ENCODE measurements at places on chromosomes 2 and 18.

- DNase-seq, result no peak
Measured at GRCh38 chr2:79009388-79009787, 16.1 kb upstream of the REG3G start.

DNA sequence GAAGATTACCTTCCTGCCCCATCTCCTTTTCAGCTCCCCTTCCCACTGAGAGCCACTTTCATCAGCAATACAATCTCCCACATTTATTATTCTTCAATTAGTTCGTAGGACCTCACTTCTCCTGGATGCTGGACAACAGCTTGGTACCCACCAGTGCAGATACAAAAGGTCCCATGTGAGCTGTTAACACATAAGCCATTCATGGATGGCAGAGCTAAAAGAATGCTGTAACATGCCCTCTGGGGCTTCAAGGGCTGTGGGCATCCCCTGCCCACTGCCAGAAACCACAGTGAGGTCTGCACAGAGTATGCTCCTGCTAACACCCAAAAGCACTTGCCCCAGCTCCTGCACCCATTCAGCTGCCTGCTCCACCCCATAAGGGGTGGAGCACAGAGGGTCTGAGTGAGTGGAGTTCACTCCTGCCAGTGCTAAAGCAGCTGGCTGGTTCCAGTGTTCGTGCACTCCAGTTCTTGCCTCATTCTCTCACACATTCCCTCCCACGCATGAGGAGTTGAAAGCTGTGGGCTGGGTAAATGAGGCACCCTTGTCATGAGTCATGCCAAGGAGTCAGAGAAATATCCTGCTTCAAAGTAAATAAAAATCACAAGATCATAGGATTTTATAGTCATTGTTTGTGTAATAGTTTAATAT lies 305.9 kb upstream of the TMEFF2 start:
- no peak for DNase-seq

- no peak for DNase-seq
Measured at GRCh38 chr2:30643674-30644073, 163.6 kb downstream of the CAPN13 start.

GRCh38 chr2:23669413-23670244 lies 257.3 kb downstream of the ATAD2B start:
- peak; percentile 85 for DNase-seq

GRCh38 chr18:45373286-45373880 lies 241.9 kb upstream of the SLC14A2 start:
- DNase-seq, result no peak

DNA sequence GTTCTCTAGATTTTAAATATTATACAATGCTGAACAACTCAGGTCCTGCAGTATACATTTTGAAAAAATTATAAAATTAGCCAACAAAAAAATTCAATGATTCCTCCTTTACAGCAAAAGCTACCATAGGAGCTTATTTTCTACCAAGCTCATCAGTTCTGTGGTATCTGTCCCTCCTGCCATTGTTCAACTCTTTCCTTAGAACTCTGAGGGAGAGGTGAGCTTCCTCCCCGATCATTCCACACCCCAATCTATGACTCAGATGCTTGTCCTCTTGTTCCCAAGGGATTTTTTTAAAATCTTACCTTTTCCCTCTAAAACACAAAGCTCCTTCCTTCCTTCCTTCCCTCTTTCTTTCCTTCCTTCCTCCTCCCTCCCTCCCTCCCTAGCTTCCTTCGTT lies 13.5 kb downstream of the DPP4 start:
- DNase-seq, result no peak

- DNase-seq, result no peak
Measured at GRCh38 chr2:153027533-153027932, 309.1 kb downstream of the ARL6IP6 start.

GRCh38 chr2:210199186-210199765 lies 26.0 kb downstream of the ACADL start:
- DNase-seq, result no peak

GRCh38 chr18:57547260-57547659 lies 39.2 kb downstream of the FECH start:
- no peak for DNase-seq

- no peak for DNase-seq
Measured at GRCh38 chr2:77017355-77017745, 504.8 kb downstream of the LRRTM4 start.

DNA sequence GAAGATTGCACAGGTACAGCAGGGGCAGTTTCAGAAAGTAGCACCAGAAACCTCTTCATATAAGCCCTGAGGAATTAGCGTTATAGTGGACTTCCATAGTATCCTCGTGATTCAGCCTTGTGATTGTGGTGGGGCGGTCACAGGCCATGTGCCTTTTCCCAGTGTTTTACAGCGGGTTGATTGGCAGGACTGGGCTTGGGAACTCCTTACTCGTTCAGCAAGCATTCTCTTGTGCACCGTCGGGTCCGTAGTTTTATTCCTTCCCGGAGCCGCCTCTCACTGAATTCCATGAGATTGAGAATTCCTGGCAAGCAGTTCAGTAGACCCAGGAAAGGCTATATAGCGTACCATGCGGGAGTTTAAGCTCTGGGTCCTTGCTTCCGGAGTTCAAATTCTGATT lies 5.2 kb downstream of the COPS8 start:
- no peak for DNase-seq

DNA sequence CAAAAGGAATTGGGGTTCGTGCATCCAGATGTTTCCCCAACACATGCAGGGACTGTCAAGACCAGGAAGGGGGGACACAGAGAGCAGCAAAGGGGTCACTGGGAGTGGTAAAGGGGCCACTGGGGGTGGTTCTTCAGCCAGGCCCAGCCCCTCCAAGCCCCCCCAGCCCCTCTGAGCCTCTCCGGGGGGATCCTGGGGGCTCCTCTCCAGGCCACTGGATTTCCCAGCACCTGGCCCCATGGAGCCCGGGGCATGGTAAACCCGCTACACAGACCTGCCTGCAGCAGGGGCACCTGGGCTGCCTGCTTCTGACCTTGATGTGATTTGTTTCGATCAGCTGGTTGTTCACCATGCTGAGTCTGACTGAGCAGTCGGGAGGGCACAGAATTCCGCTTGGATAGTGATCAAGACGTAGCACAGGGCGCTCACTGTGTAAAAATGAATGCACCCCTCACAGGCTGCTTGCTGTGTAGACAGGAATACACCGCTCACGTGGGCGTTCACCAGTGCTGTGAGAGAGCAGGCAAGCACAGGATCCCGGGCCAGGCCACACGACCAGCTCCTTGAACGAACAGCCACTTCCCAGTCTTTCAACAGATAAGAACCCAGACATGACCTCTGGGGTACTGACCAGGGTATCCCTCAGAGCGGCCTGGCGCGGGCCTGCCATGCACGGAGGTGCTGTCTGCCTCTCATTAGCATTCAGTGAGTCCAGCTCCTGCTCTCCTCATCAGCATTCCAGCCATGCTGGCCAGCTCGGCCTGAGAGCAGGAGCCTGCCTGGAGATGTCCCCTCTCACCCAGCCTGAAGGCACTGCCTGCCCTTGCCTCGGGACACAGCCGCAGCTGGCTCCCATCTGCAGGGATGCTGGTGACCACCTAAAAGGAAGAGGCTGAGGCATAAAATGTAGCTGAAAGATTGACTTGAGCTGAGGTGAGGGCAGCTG lies 73.3 kb upstream of the OTOS start:
- DNase-seq, result peak; percentile 53

GRCh38 chr2:105490204-105490603 lies 91.4 kb upstream of the FHL2 start:
- no peak for DNase-seq

DNA sequence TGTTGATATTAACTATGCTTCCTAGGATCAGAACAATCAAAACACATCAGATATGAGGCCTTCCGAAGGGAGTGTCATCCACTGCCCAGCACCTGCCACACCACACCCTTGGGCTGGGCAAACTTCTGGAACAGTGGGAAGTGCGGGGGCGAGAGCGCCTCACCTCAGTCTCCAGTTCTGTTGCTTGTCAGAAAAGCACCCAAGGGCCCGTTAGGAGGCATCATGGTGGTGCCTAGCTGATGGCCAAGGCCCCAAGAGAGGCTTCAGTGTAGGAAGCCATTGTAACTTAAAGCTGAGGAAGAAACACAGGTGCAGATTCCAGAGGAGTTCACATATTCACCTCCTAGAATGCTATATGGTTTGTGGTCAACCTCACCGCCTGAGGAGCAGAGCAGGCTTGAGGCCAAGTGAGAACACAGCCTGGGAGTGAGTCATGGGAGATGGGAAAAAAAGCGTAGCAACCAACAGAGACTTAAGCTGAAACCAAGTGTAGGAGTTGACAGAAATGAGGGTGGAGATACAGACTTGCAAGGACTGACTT lies 85.1 kb upstream of the ATL2 start:
- DNase-seq, result no peak

- peak; percentile 54 for DNase-seq
Measured at GRCh38 chr18:75070235-75070624, 138.7 kb downstream of the PTGR3 start.

- no peak for DNase-seq
Measured at GRCh38 chr2:33859811-33860461, 260.8 kb upstream of the FAM98A start.

DNA sequence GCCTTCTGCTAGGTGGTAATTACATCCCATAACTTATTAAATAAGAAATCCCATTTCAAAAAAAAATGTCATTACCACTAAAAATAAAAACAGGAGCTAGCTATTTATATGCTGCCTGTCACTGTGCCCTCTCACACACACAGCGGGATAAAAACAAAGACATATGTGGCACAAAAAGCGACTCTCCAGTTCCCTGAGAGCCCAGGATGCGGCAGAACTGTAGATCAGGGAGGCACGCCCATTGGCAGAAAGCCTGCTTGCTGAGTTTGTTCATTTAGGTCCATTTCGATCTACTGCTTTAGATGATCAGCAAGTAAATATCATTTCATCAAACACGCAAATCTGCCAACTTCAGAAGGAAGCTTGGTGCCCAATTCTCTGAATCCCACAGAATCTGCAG lies 124.4 kb downstream of the TMEM163 start:
- no peak for DNase-seq

DNA sequence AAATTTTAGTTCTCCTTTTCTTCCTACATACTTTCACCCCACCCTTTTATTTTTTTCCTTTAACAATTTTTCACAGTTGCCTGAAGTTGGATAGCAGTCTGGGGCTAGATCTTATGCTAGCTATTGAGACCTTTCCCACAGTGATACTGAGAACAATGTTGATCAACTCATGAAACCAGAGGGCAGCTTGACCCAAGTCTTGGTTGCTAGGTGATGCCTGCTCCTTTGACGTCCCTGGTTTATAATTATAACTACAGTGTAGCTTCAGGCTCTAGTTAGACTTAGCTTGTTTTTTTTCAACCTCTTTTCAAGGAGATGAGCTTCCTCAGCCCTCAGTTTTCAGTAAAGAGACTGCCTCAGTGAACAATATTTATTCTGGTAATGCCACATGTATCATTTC lies 648.5 kb downstream of the IRS1 start:
- DNase-seq, result no peak

DNA sequence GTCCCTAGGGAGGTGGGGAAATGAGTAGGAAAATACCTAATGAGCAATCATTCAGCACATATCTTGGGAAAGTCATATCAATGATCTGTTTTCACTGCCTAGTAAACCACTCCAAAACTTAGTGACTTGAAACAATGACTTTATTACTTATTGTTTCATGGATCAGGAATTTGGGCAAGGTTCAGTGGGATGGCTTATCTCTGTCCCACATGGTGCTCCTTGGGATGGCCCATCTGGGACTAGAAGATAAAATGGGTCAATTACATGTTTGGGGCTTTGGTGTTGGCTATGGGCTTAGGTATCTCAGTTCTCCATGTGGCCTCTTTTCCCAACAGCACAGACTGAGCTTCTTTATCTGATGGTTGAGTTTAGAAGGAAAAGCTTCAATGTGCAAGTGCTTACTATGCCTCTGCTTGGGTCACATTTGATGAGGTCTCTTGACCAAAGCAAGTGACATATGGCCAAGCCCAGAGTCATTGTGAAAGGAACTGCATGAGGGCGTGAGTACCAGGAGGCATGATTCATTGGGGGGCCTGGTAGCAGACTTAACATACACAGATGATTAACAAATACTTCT lies 218.1 kb upstream of the TNP1 start:
- no peak for DNase-seq

GRCh38 chr2:69798290-69798908 lies 31.1 kb upstream of the GMCL1 start:
- DNase-seq, result no peak

DNA sequence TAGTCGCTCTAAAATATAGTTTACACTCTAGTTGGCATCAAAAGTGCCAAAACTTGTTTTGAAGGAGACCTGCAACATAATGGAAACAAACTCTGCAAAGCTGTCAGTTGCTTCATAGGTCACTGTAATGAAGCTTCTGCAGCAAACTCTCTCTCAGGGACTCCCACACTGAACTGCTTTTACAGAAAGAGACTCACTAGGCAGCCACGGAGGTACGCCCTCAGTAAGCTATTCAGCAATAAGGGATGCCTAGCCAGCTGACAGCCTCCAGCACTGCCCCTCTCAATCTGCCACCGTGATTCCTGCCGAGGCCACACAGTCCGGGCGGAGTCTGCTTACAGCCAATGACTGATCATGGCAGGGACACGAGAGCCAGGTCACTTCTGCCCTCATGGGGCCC lies 51.1 kb downstream of the COLEC12 start:
- no peak for DNase-seq

GRCh38 chr2:215531284-215531683 lies 95.4 kb upstream of the FN1 start:
- DNase-seq, result no peak

DNA sequence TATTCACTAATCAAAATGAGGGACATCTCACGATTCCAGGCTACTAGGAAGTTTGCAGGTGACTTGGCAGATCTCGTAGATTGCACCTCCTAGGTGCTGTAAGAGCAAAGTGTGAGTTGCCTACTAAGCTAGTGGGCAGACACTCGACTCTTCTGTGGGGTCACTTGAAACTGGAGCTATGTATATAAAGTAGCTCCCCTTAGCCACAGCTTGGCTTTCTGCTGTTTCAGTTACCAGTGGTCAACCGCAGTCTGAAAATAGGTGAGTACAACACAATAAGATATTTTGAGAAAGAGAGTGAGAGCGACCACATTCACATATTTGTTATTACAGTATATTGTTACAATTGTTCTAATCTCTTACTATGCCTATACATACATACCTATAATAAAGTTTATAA lies 23.3 kb downstream of the CTAGE1 start:
- DNase-seq, result no peak

DNA sequence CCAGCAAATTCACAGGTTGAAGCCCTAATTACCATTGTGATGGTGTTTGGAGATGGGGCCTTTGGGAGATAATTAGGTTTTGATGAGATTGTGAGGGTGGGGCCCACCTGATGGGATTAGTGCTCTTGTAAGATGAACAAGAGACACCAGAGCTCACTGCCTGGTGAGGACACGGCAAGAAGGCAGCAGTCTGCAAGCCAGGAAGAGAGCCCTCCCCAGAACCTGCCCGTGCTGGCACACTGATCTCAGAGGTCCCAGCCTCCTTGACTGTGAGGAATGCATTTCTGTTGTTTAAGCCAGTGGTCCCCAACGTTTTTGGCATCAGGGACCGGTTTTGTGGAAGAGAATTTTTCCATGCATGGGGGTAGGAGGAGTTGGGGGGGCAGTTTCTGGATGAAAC lies 240.7 kb downstream of the KLHL29 start:
- no peak for DNase-seq
